Hematopoietic multipotent progenitor cell (in vitro differentiated cells): ENCODE measurements at places on chromosomes 1 and 21. TPM values are rescaled to one million over a fixed set of nuclear protein-coding genes. Genes with fewer than 3 reads are reported as not detected.

The IVL gene
- not detected for total RNA-seq

The CBR3 gene
- total RNA-seq: 11.3 TPM

The SEMA4A gene
- total RNA-seq: 15.1 TPM

The OR2L5 gene
- total RNA-seq: 1.3 TPM

The HEYL gene
- total RNA-seq: 1.6 TPM

The DNM3 gene
- 4.0 TPM for total RNA-seq

The IPP gene
- total RNA-seq: 0.54 TPM

The KLHDC7A gene
- total RNA-seq: not detected

The LDLRAP1 gene
- 13.5 TPM for total RNA-seq

The TMIGD3 gene
- 0.27 TPM for total RNA-seq

The OR2T35 gene
- not detected for total RNA-seq

The PLEKHG5 gene
- total RNA-seq: 0.54 TPM

The GATAD2B gene
- total RNA-seq: 33.7 TPM

The CCDC27 gene
- not detected for total RNA-seq

The SPRR2A gene
- total RNA-seq: not detected

The KLHDC8A gene
- total RNA-seq: under 0.01 TPM

The E2F2 gene
- 2.4 TPM for total RNA-seq

The NCAM2 gene
- total RNA-seq: under 0.01 TPM

The CRYAA gene
- total RNA-seq: not detected

The SPRR2G gene
- not detected for total RNA-seq

The CFAP141 gene
- not detected for total RNA-seq

The LDLRAD1 gene
- total RNA-seq: not detected

The CFHR3 gene
- total RNA-seq: not detected

The KMO gene
- 0.81 TPM for total RNA-seq

The FOXD3 gene
- not detected for total RNA-seq

The LYPD8 gene
- 0.54 TPM for total RNA-seq

The CNKSR1 gene
- 5.9 TPM for total RNA-seq

The CFHR2 gene
- not detected for total RNA-seq

The FLAD1 gene
- total RNA-seq: 35.0 TPM

The TNFRSF18 gene
- total RNA-seq: 4.3 TPM

The KCNJ9 gene
- total RNA-seq: not detected

The NOTCH2 gene
- 119 TPM for total RNA-seq

The IL12RB2 gene
- total RNA-seq: 22.4 TPM

The MFAP2 gene
- total RNA-seq: 8.1 TPM

The S100A5 gene
- total RNA-seq: 0.27 TPM

The LRRC8C gene
- 4.6 TPM for total RNA-seq

The IGSF3 gene
- total RNA-seq: 0.27 TPM

The PDXK gene
- 21.0 TPM for total RNA-seq

The VTCN1 gene
- not detected for total RNA-seq

The SSU72 gene
- 54.7 TPM for total RNA-seq

The HEATR1 gene
- 18.0 TPM for total RNA-seq

The CR2 gene
- 0.54 TPM for total RNA-seq

The BATF3 gene
- total RNA-seq: 3.2 TPM

The BMP8B gene
- 0.27 TPM for total RNA-seq

The PYCR2 gene
- 135 TPM for total RNA-seq

The HMGCL gene
- 31.8 TPM for total RNA-seq

The SPRR2F gene
- total RNA-seq: not detected

The SYT14 gene
- total RNA-seq: not detected

The ASCL5 gene
- not detected for total RNA-seq

The MYOC gene
- 0.27 TPM for total RNA-seq

The FCRL1 gene
- 3.2 TPM for total RNA-seq

The G0S2 gene
- 5.1 TPM for total RNA-seq

The NUDC gene
- 21.8 TPM for total RNA-seq

The FCGR1A gene
- 6.2 TPM for total RNA-seq

The CDK11A gene
- total RNA-seq: 26.9 TPM

The AMY1A gene
- not detected for total RNA-seq

The NR5A2 gene
- under 0.01 TPM for total RNA-seq

The PLA2G2D gene
- total RNA-seq: under 0.01 TPM

The CPLANE2 gene
- total RNA-seq: 20.7 TPM
